Globus pallidus (tissue), 1 donor: ENCODE measurements at places on chromosomes 6 and 20.

DNA sequence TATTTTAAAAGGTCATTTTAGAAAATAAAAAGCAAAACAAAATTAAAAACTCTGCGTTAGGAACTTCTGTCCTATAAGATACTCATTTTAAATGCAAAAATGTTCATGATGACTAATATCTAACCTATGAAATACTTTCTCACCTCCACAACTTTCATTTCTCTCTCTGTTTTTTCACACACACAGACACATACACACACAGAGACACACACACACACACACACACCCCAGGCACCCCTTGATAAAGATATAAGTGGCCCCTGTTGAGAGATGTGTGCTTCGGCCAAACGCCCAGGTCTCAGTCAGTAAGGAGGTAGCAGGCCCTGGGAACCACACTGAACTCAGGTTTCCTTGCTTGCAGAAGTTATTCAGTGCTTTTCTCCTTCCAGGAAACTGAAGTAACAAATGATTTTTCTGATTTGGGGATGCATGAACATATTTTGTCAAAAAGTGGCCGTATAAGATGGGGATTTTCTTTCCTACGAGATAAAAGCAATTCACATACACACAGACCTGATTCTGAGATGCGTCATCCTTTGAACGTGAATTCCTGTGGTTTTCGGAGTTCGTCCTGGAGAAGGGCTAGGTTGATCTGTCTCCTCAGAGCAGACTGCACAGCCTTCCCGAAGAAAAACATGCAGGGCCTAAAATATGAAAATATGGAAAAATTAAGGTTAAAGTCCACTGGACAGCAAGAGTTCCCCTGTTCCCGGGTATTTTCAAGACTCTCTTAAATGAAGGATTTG, 306.8 kb upstream of the FOXQ1 start:
- no peak for DNase-seq

GRCh38 chr6:51541847-51542246, 545.6 kb downstream of the PKHD1 start:
- peak; percentile 24 for DNase-seq

- no peak for DNase-seq
Observed at GRCh38 chr6:84847390-84848160, 83.2 kb upstream of the TBX18 start.

- no peak for DNase-seq
Observed at GRCh38 chr6:156197513-156197912, 579.7 kb upstream of the ARID1B start.

- no peak for DNase-seq
Observed at GRCh38 chr6:43970068-43970912, 157.0 kb downstream of the MRPL14 start.

DNA sequence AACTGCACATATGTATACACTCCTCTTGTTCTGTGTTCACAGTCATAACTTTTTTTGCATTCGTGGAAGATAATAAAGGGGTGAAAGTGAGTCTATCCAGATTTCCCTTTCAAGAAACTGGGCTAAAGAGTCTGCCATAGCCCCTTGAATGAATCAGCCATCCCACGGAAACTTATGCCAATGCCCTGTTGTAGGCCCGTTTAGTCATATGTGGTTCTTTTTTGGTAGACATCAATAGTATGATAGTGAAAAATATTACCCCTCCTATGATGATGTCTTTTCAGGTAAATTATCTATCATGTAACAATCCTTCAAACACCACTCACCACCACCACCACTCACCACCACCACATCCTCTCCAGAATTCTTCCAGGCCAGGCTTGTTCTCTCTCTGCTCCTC, 99.9 kb upstream of the MYLIP start:
- DNase-seq: no peak

DNA sequence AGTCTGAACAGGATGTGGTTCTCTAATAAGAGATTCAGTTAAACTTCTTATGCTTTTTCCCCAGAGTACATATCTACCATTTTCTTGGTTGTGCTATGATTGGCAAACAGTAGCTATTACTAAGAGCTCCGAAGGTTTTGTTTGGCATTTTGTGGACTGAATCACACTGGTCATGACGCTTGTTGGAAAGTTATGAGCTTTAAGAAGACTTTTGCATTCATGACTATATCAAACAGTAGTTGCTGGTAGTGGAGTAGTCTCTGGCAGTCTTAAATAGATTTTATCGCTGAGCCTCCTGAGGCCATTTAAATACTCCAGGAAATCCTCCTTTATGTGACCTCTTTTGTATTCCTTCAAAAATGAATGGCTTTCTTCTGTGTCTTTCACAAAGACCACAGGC, 40.8 kb downstream of the CCDC170 start:
- no peak for DNase-seq

DNA sequence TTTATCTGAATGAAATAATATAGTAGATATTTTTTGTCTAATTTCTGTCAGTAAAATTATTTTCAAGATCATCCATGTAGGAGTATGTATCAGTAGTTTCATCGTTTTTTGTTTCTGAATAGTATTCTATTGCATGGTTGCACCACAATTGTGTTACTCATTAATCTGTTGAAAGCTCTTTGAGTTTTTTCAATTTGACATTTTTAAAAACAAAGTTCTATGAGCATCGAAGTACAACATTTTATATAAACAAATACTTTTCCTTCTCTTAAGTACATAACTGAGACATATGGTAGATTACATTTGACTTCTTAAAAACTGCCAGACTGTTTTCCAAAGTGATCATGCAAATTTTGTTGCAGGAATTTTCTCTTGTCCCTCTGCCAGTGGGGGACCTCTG, 1113.1 kb upstream of the CITED2 start:
- DNase-seq: no peak

DNA sequence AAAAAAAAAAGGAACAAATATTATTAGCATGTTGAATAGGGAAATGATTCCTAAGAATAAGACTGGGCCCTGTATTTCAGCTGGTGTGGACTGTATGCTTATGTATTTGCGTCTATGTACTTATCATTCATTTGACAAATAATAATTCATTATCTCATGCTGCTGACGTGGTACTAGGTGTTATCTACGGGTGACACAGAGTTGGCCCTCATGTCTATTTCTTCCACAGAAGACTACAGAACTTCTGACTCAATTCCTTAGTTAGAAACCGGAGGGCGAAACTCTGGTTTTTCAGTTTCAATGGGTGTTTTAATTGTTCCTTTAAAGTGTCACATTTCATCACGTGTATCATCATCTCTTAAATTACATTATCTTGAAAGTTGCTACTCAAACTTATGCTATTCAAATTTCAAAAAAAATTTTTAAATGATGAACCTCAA, 305.9 kb downstream of the CLIC5 start:
- DNase-seq: no peak

DNA sequence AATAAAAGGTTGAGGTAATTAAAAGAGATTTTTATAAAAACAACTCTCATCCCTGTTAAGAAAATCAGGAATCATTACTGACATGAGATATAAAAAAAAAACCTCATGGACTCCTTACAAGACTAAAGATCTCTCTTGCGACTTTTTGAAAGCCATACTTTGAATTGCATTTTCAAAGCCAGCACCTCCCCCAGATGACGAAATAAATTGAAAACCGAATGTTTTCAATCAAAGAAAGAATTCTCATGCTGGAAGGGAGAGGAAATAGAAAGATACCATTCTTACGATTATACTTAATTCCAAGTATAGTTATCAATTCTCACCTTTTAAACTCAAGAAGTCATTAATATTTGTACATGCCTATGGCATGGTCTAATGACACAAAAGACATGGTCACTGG, 452.3 kb downstream of the GJA1 start:
- no peak for DNase-seq

GRCh38 chr6:43963203-43963602, 164.0 kb downstream of the MRPL14 start:
- DNase-seq: no peak

- no peak for DNase-seq
Observed at GRCh38 chr6:143516690-143517446, 5.3 kb upstream of the FUCA2 start.

- no peak for DNase-seq
Observed at GRCh38 chr6:106568530-106568929, 60.8 kb downstream of the RTN4IP1 start.

- DNase-seq: no peak
Observed at GRCh38 chr6:105859457-105859856, 226.7 kb upstream of the PRDM1 start.

GRCh38 chr6:6581054-6581453, 7.5 kb upstream of the LY86 start:
- no peak for DNase-seq

GRCh38 chr20:4064144-4064909, 49.0 kb upstream of the RNF24 start:
- DNase-seq: peak; percentile 57

DNA sequence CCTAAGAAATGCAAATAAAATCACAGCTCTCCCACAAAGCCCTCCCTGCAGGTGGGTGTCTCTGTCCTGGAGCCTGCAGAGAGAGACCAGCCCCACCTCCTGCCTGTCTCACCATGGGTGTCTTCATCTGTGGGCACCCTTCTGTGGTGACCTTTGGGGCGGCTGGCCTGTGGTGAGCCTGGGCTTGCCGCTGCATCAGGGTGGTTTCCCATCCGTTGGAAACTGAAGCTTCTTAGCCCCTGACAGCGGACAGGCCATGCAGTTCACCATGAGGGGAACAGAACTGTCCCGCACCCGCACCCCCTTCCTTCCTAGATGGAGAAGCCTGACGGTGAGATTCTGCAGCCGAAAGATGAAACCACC, 42.3 kb upstream of the FRMD1 start:
- no peak for DNase-seq

- DNase-seq: no peak
Observed at GRCh38 chr6:37303891-37304503, 46.1 kb upstream of the TMEM217 start.
